ENCODE measurements at places on chromosomes 7 and 10.

GRCh38 chr7:26054386-26054785 lies 97.6 kb upstream of the NFE2L3 start:
- ATAC-seq = no peak

DNA sequence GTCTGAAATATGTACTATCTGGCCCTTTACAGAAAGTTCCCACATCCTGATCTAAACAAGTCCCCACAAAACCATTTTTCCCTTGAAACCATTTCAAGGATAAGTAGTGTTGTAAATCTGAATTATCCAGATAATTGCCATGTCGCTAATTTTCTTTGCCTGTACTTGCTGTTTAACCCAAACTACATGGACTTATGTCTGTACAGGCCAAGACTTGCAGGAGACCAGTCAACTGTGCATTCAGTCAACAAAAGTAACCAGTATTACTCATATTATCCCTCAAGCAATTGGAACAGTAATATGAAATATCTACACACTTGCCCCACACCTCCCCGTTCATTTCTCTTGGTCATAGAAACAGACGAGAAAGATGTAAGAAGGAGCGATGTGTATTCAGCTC lies 347.8 kb upstream of the NFE2L3 start:
- ATAC-seq = no peak

- no peak for ATAC-seq
Measured at GRCh38 chr7:6505685-6506559, 45.3 kb downstream of the GRID2IP start.

DNA sequence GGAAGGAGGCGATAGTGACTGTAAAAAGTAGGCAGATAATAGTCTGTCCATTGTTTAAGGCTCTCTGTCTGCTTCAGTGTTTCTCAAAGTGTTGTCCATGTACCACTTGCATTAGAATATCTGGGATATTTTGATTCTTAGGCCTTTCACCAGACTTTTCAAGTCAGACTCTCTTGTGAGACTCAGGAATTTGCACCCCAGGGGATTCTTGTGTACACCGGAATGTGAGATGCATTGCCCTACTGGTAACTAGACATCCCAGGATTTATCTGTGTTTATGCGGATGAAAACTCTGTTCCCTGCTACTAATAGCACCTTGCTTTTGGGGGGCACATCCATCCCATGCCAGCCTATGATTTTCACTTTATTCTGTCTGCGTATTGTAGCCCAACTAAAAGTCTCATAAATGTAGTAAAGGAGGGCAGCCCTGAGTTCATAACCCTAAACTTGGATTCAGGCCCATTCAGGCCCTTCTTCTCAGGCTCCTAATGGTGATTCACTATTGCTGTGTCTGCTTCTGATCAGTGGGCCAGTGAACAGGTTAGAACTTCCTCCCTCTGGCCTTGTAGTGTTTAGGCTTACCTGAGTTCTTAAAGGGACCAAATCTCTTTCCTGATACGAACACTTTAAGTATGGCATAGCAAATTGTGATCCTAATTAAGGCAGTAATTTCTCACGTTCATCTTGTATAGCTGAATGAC lies 71.8 kb upstream of the RPA3 start:
- ATAC-seq = no peak

- no peak for ATAC-seq
Measured at GRCh38 chr10:44384601-44385025, 284 bp downstream of the CXCL12 start.

- no peak for ATAC-seq
Measured at GRCh38 chr7:94174956-94175355, 170.8 kb upstream of the BET1 start.

GRCh38 chr7:36509962-36510361 lies 120.3 kb downstream of the ANLN start:
- no peak for ATAC-seq

GRCh38 chr7:154532771-154533170 lies 470.2 kb downstream of the PAXIP1 start:
- ATAC-seq = no peak

DNA sequence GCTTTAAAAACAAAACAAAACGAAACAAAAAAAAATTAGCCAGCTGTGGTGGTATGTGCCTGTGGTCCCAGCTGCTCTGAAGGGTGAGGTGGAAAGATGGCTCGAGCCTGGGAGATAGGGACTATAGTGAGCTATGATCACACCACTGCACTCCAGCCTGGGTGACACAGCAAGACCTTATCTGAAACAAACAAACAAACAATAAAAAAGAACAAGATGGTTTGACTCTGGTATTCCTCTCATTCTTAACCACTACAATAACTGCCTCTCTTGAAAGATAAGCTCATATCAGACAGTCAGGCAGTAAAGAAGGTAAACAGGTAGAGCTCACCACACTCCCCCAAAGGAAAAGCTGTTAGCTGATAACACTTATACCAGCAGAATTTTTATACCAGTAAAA lies 14.1 kb upstream of the DUSP5 start:
- ATAC-seq = no peak

- ATAC-seq = no peak
Measured at GRCh38 chr7:83475420-83475819, 173.5 kb downstream of the SEMA3E start.

GRCh38 chr10:80318742-80319141 lies 29.3 kb upstream of the MAT1A start:
- no peak for ATAC-seq

DNA sequence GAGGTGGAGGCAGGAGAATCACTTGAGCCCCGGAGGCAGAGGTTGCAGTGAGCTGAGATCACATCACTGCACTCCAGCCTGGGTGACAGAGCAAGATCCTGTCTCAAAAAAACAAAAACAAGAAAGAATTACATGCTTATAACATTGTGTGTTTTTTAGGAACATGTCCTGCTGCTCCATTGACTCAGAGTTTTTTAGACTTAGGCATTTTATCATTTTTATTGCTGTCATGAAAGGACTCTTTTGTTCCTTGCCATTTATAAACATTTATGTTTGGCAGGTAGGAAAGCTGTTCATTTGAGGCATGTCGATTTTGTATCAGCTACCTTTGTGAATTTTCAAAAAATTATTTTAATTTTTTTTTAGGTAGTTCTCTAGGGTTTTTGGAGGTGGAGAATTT lies 20.3 kb downstream of the COL26A1 start:
- ATAC-seq = no peak

GRCh38 chr7:159329818-159330378 lies 185.2 kb upstream of the VIPR2 start:
- ATAC-seq = no peak

DNA sequence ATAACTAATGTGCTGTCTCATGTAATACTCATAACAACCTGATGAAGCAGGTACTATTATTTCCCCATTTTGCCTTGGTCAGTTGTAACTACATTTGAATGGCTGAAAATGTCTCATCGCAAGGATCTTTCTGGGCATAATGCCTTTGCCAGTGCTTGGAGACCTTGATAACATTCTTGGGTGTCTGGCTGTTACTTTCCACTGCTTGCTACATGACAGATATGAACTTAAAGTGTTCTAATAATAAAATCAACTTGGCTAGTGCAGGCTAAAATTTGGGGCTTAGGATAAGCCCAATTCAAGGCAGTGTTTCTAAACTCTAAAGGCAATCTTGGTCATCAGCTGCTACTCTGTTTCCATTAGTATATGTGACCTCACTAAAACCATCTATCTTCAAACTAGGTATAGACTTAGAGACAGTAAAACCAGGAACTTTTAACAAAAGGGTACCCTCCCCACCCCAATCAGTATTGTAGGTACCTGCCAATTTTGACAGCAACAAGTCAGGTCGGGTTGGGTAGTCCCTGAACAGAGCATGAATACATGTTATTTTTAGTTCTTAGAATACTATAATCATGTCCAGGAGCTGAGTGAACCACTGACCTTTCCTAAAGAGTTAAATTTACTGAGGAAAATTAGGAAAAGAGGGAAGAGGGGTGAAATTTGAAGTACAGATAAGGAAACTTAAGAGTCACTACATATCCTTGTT lies 68.2 kb upstream of the AHR start:
- ATAC-seq = no peak

- ATAC-seq = no peak
Measured at GRCh38 chr10:71580415-71580814, 139.2 kb downstream of the C10orf105 start.

DNA sequence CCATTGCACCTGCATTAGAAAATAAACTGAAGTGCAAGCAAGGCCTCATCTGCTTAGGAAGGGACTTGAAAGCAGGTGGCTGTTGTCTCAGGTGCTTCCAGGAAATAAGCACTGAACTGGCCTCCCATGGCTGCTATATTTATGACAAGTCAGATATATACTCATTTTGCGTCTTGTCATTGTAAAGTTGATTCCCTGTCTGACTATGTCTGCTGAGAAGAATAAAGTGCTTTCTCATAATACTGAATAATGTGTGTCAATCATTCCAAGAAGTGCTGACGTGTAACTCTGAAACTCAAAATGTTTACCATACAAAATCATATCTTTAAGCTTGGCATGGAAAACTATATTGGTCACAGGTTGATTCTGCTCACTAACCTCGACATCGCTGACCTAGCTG lies 44.9 kb upstream of the SVOPL start:
- no peak for ATAC-seq

- ATAC-seq = no peak
Measured at GRCh38 chr7:12930534-12930933, 243.1 kb downstream of the ARL4A start.

- ATAC-seq = peak; percentile 80
Measured at GRCh38 chr7:74606101-74606908, 51.2 kb upstream of the GTF2I start.

DNA sequence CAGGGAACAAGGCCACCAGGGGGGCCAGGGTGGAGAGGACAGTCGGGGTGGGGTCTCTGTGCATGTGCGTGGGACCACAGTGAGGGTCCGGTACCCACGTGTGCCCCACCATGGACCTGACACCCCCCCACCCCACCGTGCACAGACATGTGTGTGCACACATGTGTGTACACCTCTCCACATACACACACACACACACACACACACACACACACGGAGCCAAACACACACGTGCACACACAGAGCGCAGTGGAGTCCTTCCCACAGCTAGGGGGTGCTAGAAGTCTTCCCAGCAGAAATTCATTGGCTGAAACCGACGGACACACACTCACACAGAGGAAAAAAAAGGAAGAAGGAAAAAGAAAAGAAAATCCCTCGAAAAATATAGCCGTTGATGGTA lies 42.8 kb upstream of the GNA12 start:
- peak; percentile 65 for ATAC-seq

DNA sequence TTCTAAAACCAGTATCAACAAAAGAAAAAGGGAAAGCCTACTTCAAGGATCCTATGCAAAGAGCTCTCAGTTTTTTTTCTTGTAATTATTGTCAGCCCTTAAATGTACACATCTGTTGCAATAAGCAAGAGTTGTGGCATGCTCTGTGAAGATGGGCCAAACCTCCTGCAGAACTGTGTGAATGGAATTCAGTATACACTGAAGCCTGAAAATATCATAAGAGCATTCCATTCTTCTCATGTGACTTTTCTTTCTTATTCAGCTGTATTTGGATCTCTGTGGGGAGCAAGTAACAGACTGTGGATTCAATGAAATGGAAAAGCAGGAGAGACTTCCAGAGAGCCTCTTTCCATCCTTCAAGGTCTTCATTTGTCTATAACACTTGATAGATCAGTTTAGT lies 130.7 kb downstream of the SAMD9 start:
- ATAC-seq = no peak

DNA sequence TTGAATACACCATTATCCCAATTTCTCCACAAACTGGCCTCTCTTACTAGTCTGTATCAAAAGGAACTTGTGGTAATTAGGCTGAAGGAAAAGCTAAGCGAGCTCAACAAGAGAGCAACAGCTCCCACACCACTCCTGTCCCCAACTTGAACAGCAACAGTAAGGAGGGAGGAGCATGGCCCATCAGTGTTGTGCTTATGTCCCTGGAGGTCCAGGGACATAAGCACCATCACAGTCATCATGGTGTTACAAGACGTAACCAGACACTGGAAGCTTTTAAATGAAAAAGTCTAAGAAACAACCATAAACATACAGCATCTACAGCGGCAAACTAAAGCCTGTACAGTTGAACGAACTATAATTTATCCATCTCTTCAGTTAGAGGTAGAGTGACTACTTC lies 989 bp downstream of the ERLIN1 start:
- ATAC-seq = no peak

- ATAC-seq = no peak
Measured at GRCh38 chr10:58394471-58394870, 9.3 kb downstream of the TFAM start.

DNA sequence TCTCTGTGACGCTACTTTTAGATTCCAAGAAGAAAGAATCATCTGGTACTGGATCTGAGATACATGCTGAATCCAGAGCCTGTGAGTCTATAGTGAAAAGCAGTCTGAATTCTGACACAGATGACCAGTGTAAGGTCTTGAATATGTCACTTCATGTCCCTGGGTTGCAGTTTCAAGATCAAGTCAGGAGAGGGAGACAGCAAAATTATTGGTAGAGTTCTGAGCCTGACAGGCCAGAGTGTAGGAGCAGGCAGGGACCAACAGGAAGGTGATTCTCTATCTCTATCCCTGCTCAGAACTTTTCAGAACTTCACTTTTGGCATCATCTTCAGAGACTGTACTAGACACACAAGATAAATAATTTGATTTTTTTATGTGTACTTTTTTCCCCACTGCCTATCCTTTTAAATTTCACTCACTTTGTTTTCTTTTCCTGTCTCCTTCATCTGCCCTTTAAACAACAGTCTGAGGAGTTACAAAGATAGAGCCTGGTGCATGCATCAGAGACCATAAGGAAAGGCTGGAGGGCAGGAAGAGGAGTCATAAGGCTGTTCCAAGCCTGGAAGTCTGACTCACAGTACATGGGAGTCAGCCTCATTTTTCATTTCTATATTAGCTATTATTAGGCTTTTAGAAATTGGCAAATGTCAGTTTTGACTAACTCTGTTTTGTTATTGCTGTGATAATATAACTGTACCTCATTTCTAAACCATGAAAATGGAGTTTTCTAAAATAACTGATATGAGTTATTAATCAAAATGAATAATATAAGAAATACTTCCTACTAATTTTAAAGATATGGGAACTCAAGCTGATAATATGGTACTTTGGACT lies 120.2 kb upstream of the TMEM229A start:
- ATAC-seq = peak; percentile 50

GRCh38 chr7:123876557-123877256 lies 31.7 kb downstream of the HYAL4 start:
- no peak for ATAC-seq

- no peak for ATAC-seq
Measured at GRCh38 chr7:49773218-49773935, at the start of gene VWC2. VWC2 (plus strand) TSS chr7:49773638; CDS start chr7:49775436, 1,798 bp downstream.

- ATAC-seq = no peak
Measured at GRCh38 chr7:31002256-31002655, 38.5 kb downstream of the GHRHR start.

- no peak for ATAC-seq
Measured at GRCh38 chr7:57071-57470, 135.3 kb upstream of the FAM20C start.

DNA sequence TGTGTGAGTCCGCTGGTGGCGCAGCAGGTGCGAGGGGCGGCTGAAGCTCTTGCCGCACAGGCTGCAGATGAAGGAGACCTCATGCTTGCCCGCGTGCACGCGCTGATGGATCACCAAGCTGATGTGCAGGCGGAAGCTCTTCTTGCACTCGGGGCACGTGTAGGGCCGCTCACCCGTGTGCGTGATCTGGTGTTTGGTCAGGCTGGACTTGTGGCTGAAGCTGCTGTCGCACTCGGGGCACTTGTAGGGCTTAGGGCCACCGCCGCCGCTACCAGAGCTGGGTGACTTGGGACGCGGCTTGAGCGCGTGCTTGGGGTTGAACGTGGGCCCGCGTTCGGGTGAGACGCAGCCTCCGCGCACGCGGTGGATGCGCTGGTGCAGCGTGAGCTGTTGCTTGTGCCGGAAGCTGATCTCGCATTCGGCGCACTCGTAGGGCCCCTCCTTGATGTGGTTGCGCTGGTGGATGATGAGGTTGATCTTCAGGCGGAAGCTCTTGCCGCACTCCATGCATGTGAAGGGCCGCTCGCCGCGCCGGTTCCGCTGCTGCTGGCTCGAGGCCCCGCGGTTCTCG lies 28.7 kb downstream of the ZNF777 start:
- peak; percentile 34 for ATAC-seq

All from stimulated activated memory B cell treated with anti-CD40 and anti-IgM and Interleukin-4, amounts not matched to agents 10 μg/mL and 1 μg/mL and 100 μg/mL, for 72 hours (primary cell).